Neural crest cell (in vitro differentiated cells): ENCODE measurements at places on chromosomes 11 and 22. TPM values are rescaled to one million over a fixed set of nuclear protein-coding genes. Genes with fewer than 3 reads are reported as not detected.

- no peaks in the 10 kb centered on the region for H3K27me3 ChIP-seq
- no peaks in the 10 kb centered on the region for H3K4me1 ChIP-seq
- no peak for DNase-seq
Measured at GRCh38 chr11:38990139-38990538, 2392.1 kb upstream of the RAG2 start.

GRCh38 chr11:77047007-77047927 is 13.1 kb downstream of the B3GNT6 start:
- peaks cover 30% of the 10 kb centered on the region for H3K27me3 ChIP-seq
- DNase-seq, result peak; percentile 62
- no peaks in the 10 kb centered on the region for H3K36me3 ChIP-seq
- no peak overlapping the region for H3K27ac ChIP-seq
- H3K4me3 ChIP-seq, result peak overlapping the region; percentile 52

DNA sequence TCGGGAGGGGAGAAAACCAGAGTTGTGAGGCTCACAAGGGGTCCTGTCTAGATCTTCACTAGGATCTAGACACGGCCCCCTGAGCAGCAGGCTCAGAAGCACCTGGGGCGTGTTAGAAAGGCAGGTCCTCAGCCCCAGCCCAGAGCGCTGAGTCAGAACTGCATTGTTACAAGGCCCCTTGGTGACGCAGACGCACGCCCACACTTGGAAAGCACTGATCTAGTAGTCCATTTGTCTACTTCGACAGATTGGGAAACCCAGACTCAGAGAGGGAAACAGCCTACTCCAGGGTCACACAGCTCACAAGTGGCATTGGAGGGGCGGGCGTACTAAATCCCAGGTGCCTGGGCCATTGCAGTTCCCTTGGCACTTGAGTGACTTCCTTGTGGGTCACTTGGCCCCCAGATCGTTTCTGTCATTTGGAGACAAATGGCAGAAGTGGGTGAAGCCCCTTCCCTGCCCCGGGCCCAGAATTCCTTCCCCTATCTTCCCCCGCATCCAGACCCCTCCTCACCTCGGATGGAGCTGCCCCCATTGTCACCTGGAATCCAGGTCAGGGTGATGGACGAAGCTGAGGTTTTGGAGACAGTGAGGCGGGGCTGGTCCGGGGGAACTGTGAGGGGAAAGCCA is 110.8 kb downstream of the CEP164 start:
- H3K36me3 ChIP-seq, result no peaks in the 10 kb centered on the region
- H3K4me3 ChIP-seq, result no peak overlapping the region
- H3K27me3 ChIP-seq, result peaks cover 14% of the 10 kb centered on the region
- no peak overlapping the region for H3K27ac ChIP-seq

- H3K4me1 ChIP-seq, result peaks cover 51% of the 10 kb centered on the region
- H3K4me3 ChIP-seq, result peak overlapping the region; percentile 99
- H3K27me3 ChIP-seq, result peaks cover 57% of the 10 kb centered on the region
- H3K27ac ChIP-seq, result peak overlapping the region; percentile 53
- peak; percentile 80 for DNase-seq
- peaks cover 9% of the 10 kb centered on the region for H3K36me3 ChIP-seq
Measured at GRCh38 chr11:59556115-59556916, 45.0 kb downstream of the OR4D9 start.

DNA sequence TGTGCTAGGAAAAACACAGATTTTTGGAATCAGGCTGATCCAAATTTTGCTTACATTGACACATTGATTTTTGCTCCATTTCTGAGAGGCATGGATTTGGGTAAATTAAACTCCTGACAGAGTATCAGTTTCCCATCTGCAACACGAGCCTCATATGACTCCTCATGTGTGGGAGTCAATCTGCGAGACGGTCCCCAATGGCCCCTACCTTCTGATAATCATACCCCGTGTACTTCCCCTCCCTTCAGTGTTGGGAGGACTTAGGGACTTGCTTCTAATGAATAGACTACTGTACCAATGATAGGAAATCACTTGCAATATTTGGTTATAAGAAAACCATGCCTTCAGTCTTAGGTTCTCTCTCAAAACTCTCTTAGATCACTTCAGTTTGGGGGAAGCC is 302.7 kb downstream of the ETS1 start:
- peaks cover 16% of the 10 kb centered on the region for H3K4me1 ChIP-seq
- peaks cover 8% of the 10 kb centered on the region for H3K27me3 ChIP-seq
- no peak for DNase-seq
- H3K27ac ChIP-seq, result no peak overlapping the region

GRCh38 chr11:126135235-126136176 is 72.8 kb upstream of the CDON start:
- H3K4me3 ChIP-seq, result no peak overlapping the region
- H3K27ac ChIP-seq, result no peak overlapping the region
- peaks cover 93% of the 10 kb centered on the region for H3K27me3 ChIP-seq
- no peak for DNase-seq
- peaks cover 28% of the 10 kb centered on the region for H3K4me1 ChIP-seq

DNA sequence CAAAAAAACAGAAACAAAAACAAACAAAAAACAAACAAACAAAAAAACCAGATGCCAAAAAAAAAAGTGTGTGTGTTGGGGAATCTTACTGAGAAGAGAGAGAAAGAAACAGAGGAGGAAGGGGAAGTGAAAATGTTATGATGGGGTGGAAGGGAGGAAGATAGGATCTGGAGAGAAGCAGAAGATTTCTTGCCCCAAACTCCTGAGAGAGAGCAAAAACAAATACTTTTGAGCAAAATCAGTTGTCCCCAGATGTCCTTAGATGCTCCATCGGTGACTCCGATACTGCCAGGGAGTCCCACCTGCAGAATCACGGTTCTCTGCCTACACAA is 19.9 kb upstream of the GRAMD1B start:
- no peak overlapping the region for H3K4me3 ChIP-seq
- no peak for DNase-seq
- peaks cover 26% of the 10 kb centered on the region for H3K27me3 ChIP-seq

- H3K27me3 ChIP-seq, result no peaks in the 10 kb centered on the region
- peaks cover 18% of the 10 kb centered on the region for H3K4me1 ChIP-seq
- H3K27ac ChIP-seq, result no peak overlapping the region
- DNase-seq, result peak; percentile 75
- H3K4me3 ChIP-seq, result no peak overlapping the region
Measured at GRCh38 chr11:9535189-9535781, 38.2 kb upstream of the WEE1 start.

DEFB131B gene
- not detected in 2 replicates for total RNA-seq

MRGPRX4 gene
- not detected in 2 replicates for total RNA-seq

SOX10 gene
- total RNA-seq, result 279 and 293 TPM in 2 replicates

SERPING1 gene
- 28.0 and 31.7 TPM in 2 replicates for total RNA-seq

OTOG gene
- total RNA-seq, result not detected in 2 replicates

GLYATL2 gene
- 2.3 and 2.4 TPM in 2 replicates for total RNA-seq
